Calu3 (cell line): ENCODE measurements at places on chromosomes 4 and X. TPM values are rescaled to one million over a fixed set of nuclear protein-coding genes. Genes with fewer than 3 reads are reported as not detected.

PUDP gene
- 30.6 and 36.6 TPM in 2 replicates for total RNA-seq

PSAPL1 gene
- total RNA-seq: not detected in 2 replicates

ZNF141 gene
- 18.0 and 18.1 TPM in 2 replicates for total RNA-seq

STS gene
- 11.4 and 14.1 TPM in 2 replicates for total RNA-seq

TMPRSS11F gene
- total RNA-seq: not detected in 2 replicates

OPHN1 gene
- 10.8 and 13.1 TPM in 2 replicates for total RNA-seq

ADGRA3 gene
- total RNA-seq: 48.4 and 63.2 TPM in 2 replicates

CXCR3 gene
- total RNA-seq: not detected in 2 replicates

NR3C2 gene
- 14.2 and 14.5 TPM in 2 replicates for total RNA-seq

DRD5 gene
- not detected in 2 replicates for total RNA-seq

NALF2 gene
- total RNA-seq: 6.3 and 6.9 TPM in 2 replicates

LONRF3 gene
- 6.7 and 9.5 TPM in 2 replicates for total RNA-seq

IL2RG gene
- total RNA-seq: 0.57 and 3.6 TPM in 2 replicates

STX18 gene
- total RNA-seq: 25.6 and 27.3 TPM in 2 replicates
